Astrocyte of the spinal cord (primary cell): ENCODE measurements at places on chromosomes 5 and 9.
A peak's percentile ranks its signal among the peaks of the same experiment; 100 is the strongest.

DNA sequence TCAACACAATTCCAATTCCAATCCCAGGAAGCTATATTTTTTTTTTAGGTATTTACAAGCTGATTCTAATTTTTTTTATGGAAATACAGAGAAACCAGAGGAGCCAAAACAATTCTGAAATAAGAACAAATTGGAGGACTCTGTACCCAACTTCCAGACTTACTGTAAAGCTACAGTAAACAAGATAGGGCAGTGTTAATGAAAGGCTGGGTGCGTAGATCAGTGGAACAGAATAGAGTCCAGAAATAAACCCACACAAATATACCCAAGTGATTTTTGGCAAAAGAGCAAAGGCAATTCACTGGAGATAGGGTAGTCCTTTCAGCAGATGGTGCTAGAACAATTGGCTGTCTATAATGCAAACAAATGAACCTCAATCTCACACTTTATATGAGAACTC is 50.6 kb downstream of the WHRN start:
- no peak for DNase-seq

GRCh38 chr5:150621301-150621700 is 19.2 kb upstream of the SYNPO start:
- DNase-seq, result no peak

DNA sequence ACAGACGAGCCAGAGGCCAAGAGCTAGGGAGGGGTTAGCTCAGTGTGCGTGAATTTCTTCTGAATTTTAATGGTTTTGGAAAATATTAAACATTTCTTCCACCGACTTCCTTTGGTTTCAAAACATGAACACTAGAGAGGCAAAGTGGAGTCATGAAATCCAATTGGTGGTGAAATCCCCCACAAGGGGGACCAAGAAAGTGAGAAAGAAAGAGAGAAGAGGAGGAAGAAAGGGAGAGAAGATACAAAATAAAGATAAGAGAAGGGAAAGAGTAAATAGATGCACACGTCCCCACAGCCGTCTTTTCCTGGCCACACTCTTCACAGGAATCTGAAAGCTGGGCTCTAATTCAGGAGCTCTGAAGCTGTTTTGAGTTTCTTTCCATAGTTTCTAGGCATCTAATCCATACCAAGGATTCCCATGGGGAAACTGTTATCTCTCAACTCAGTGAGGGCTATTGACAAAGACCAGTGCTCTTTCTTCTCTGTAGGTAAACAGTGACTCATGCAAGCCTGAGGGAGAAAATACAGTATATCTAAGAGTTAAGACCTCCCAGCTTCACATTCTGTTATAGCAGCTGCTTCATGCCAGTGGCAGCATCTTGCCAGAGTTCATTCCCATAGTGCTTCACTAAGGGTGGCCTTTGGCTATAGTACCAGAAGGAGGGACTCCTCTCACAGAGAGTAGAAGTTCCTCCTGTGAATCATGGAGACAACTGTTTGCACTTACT is 115.8 kb upstream of the LIFR start:
- peak; percentile 85 for DNase-seq

- no peak for DNase-seq
Observed at GRCh38 chr9:123864251-123864650, 65.7 kb downstream of the DENND1A start.

DNA sequence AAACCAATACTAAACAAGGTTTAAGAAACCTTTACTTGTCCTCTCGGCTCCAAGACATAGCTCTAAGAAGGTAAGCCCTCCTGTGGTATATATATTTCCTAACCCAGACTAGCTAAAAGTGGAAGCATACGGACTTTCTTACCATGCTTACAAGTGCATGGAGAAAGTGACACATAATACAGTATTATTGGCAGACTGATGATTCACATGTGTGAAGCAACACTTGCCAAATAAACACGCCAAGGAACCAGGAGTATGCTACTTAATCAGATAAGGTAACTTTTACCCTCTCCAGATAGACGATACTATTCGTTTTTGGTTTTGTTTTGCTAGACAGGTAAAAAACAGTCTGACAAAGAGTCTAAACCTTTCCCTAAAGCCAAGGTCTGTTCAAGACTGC is 264.1 kb downstream of the MLLT3 start:
- peak; percentile 19 for DNase-seq

DNA sequence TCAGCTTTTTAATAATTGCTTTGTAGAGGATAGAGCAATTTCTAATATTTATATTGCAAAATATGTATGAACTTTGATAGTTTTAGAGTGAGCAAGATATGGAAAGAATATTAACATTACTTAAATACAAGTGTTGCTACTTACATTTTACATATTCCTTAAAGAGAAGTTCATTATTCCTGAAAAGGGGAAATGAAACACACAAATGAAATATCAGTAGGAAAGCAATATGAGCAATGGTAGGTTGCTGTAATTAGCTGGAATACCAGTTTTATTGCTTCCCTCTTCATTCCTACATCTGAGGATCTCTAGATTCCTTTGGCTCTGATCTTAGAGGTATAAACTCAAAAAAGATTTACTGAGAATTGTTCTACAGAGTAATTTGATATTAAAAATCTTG is 414.1 kb downstream of the FAM170A start:
- DNase-seq, result no peak
